Naive thymus-derived CD8-positive, alpha-beta T cell (primary cell): ENCODE measurements at places on chromosomes 7 and 10.

DNA sequence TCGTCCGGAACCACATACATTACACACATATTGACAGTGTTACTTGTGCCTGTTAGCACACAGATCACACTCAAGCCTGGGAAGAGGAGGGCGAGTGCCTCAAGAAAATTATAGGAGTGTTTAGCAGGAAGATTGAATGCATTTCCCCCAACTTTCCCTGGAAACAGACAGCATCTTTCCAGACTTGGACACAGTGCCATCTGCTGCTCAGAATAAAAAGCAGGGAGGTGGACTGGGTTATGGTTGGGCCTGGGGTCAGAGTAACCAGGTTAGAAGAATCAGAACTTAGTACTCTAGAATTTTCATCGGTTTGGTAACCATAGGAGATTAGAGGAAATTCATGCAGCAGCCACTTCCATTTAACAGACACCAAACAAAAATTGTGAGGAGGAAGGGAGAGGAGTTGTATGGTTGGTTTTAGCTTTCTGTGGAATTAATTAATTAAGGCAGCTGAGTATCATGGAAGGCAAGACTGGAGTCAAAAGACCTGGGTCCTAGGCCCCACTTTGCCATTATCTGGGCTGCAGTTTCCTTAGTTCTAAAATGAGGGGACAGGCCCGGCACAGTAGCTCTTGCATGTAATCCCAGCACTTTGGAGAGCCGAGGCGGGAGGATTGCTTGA lies 43.4 kb upstream of the OPTN start:
- DNase-seq = no peak

- DNase-seq = no peak
Measured at GRCh38 chr10:133590226-133590969, 25.0 kb upstream of the SYCE1 start.

GRCh38 chr10:61793760-61794703 lies 107.5 kb upstream of the ARID5B start:
- DNase-seq = no peak

DNA sequence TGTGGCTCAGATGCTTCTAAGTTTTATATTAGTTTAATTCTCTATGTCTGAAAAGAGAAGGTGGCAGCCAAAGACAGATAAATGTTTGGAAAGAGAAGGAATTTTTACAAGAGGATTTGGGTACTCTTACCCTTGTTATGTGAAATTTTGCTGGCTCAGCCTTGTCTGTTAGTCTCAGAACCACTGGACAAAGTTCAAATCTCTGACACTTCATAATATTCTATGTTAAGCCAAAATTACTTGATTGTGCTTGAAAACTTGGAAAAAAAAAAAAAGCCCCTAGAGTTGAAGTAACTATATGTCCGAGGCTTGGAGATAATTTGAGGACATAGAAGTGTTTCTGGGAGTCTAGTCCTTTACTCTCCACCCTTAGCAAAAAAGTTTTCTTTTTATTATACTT lies 1079.3 kb upstream of the LRRTM3 start:
- no peak for DNase-seq

DNA sequence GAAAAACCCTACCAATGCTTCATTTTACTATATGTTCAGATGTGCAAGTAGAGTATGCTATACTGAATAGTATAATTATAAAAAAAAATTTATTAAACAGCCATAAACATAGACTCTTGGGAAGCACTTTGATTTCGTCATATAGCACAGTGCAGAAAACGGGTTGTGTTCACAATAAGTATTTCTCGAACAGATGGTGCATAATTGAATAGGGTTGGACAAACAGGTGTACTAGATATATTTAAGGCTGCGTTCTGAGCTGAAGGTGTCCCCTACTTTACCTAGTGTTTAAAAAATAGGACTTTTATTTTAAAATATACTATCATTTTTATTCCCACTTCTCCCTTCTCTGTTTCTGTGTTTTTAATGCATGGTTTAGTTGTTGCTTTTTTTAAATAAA lies 841.5 kb downstream of the ANKRD7 start:
- DNase-seq = no peak

DNA sequence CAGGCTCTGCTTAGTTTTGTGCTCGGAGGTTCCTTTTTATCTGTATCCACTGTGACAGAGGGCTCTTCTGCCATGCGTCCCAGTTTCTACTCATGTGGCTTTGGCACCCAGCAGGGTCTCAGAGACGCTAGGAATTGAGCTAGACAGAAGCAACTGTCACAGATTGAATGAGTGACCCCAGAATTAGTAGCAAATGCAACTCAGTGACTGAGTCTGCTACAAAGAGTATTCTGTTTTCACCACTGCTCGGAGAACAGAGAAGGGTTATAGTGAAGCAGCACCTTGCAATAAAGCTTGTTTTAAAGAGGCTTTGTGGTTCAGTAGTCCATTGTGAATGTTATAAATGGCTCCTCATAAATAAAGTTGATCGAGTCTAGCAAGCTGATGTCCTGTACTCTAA lies 113.2 kb downstream of the DNAH11 start:
- no peak for DNase-seq

DNA sequence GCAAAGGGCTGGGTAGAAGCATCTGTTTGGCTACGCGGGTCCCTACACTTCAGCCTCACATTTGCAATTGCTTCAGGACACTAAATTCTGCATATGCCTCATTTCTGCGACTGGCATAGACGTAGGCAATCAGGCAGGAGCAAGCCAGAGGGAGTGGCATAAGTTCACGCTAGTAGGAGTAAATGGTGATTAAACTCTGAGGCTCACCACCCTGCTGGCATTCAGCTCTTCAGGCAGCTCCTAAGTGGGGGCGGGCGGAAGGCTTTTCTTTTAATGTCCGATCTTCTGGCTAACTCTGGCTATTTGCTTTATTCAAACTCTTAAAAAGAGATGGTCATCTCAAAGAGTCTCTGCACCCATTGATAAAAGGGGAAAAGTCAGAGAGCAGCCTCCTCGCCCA lies 45.3 kb downstream of the RGS10 start:
- no peak for DNase-seq

DNA sequence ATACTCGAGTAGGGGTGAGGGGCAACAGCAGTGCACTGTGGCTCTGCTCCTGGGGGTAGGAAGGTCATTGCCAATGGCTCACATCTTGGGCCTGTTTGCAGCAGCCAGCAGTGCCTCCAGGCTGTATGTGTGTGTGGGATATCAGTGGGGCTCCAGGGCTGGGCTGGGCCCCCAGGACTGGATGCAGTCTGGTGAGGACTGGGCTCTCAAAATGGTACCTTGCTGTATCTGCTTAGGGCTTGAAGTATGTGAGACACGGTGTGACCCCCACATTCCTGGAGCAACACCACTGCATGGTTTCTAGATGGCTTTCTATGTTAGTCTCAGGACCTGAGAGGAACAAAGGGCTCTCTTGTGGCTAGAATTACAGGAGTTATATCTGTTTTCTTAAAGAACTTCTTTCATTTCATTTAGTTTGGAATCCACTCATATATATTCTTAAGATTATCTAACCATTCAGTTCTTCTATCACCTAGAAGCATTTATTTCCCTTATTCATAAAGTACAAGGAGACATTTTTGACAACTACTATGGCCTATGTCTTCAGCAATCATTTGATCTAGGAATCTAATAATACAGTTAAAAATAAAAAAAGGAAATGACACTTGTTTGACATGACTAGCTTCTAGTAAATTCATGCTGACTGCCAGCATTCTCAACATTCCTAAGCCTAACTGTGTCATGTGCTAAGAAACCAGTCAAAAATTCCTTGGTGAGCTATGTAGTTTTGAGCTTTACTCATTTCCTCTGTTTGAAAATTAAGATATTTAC lies 443.2 kb upstream of the SEMA3A start:
- no peak for DNase-seq

DNA sequence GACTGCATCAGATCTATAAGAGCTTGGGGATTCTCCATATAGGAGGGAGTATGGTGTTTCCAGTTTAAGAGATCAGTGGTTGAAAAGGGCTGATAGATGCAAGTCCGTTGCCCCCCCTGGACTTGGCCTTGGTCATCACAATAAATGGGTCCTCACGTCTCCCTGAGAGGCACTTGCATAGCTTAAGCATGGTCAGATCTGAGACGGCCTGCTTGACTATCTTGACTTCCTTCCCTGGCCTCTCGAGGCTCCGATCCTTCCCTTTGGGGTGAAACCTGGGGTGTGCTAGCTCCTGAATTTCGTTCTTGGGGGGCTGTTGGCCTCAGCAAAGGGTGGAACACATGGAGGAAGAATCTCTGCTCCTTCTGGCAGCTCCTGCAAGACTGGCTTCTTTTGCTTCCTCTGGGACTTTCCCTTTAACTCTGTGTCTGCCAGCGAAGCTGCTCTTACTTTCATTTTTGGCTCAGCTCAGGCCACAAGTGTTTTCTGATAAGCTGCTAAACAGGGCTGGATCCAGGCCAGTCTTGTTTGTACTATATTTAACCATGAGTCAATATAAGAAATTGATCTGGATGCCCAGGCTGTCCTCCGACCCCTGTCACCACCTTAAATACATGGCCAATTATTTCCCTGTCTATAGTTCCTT lies 11.2 kb upstream of the ZNF485 start:
- DNase-seq = no peak
